Lower leg skin (tissue), 4 donors: ENCODE measurements at places on chromosomes 1 and 21. TPM values are rescaled to one million over a fixed set of nuclear protein-coding genes. Genes with fewer than 3 reads are reported as not detected.

DNA sequence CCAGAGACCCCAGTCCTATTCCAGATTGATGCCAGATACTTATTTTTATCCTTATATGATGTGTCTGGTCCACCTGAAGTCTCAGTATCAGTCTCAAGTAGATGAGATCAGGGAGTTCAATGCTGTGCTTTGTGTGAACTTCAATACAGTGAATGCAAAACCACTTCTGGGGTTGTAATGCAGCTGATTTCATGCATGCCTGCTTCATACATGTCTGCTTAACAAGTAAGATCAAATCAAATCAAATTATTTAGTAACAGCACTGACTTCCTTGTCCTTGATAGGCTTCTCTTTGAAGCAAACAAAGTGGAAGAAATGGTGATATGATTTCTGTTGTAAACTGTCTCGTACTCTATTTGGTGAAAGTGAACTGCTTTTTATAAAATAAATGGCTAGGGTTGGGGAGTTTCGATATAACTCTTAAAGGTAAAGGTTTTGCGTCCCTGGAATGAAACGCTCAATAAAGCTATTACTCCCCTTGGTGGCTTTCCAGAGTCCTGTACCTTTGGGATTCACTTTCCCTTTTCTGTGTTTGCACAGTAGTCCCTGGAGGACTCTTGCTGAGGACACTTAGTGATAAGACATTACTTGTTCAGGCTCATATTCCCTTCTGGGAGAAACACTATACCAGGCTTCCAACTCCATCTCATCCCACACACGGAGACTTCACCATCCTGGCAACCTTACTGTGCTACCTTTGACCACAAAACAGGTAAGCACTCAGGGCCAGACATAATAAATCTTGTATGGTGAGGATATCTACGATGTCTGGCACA is 59.3 kb downstream of the FH start:
- no peak for DNase-seq

GRCh38 chr1:232628335-232629249 is 1.3 kb downstream of the SIPA1L2 start:
- DNase-seq = no peak

- no peak for DNase-seq
Measured at GRCh38 chr1:47452426-47452825, 14.6 kb downstream of the FOXD2 start.

DNA sequence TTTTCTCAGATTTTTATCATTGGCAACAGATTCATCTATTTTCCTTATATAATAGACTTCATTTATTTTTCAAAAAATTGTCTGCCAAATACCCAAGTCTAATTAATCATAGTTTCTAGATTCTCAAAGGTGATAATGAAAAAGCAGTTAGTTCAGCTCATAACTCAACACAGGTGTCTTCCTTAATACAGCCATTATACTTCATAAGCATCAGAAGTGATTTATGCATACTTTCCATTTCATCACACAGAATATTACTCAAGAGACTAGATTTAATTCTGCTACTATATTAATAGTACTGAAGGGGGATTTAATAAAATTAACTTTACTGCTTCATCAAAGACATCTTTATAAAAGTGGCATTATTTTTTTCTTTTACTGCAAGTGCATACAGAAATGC is 18.8 kb downstream of the SRSF11 start:
- DNase-seq = no peak

Gene ATP1B1
- total RNA-seq = 52.4 TPM

Gene OR2T2
- not detected for total RNA-seq
